ENCODE measurements at places on chromosomes 16 and 17.

DNA sequence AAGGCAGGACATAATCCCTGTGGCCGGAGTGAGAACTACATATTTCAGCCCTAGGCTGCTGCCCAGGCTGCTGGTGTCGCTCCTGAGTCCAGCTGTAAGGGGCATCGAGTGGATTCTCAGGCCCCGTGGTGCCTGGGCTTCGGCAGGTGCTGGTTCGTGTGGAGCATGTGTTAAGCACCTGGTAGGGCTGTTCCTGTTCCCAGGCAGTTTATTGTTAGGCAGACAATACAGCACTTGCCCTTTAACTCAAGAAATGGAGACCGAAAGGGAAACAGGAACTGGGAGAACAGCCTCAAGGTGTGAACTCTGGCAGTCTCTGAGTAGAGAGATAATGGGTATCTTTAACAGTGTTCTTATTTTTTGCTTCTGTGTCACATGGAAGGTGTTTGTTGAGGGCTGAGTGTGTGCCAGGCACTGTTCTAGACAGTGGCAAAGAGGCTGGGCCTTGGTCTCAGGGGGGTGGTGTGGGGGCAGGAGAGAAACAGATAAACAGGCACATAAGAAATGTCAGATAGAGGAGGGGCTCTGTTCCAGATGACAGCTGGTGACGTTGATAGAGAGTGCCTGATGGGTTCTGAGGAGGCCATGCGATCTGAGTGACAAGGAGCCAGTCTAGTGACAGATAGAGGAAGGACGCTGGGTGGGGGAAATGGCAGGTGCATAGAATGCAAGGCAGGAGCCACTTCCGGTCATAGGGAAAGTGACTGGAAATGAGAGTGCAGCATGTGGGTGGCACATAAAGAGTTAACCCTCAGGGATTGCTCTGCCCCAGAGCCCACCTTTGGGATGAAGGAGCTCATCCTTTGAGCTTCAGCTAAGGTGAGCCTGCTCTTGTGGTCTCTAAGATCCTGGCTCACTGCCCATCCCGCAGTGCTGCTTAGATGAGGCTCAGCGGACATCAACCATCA is 33.8 kb downstream of the EPN2 start:
- DNase-seq = no peak

DNA sequence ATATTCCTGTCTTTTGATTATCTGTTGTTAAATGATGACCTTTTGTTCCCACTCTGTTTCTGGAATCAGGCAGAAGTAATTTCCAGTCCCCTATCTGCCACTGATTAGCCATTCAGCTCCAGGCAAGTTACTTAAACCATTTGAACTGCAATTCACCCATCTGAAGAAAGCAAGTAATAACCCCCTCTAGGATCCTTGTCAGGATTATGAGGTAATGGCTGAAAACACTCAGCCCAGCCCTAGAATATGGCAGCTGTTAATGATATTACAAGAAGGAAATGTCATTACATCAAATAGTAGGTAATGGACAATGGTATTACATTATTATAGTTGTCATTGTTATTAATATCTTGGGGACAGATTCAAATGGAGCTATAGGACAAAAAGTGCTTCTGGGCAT is 16.0 kb upstream of the SLC47A1 start:
- DNase-seq = no peak

DNA sequence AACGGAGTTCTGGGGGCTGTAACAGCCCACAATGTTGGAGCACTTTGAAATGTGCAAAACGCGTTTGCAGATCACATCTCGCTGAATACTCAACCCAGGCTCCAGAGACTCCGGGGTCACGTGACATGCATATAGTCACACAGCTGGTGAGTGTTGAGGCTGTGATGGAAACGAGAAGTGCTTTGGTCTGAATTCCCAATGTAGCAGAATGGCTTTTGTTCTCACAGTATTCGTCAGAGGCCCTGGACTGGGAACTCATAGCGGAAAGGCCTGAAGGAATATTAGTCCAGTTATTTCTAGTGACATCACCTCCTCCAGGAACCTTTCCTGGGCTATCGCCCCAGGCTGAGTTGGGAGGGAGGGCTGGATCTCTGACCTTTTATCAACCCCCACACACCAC is 95.8 kb upstream of the CRHR1 start:
- DNase-seq = no peak

DNA sequence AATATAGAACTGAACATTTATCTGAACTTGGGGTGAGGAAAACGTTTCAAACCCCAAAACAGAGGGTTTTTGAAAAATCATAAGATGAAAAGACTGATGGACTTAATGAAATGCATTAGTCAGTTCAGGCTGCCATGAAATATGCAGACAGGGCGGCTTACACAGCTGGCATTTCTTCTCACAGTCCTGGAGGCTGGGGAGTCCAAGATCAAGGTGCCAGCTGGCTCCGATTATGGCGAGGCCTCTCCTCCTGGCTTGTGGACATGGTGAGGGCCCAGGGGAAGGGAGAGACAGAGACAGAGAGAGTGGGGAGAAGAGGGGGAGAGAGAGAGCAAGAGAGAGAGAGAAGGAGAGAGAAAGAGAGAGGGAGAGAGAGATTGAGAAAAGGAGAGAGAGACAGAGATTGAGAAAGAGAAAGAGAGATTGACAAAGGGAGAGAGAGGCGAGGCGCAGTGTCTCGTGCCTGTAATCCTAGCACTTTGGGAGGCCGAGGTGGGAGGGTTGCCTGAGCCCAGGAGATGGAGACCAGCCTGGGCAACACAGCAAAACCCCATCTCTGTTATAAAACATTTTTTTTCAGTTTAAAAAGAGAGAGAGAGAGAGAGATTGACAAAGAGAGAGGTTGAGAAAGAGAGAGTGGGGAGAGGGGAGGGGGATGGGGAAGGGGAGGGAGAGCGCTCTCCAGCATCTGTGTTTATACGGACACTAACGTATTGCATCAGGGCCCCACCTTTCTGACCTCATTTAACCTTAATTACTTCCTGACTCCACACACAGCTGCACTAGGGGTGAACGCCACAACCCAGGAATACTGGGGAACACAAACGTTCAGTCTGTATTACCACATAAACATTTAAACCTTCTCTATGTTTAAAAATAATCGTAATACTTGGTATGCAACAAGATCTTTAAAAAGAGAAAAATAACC is 24.6 kb upstream of the RPH3AL start:
- no peak for DNase-seq

GRCh38 chr17:29764748-29765147 is 142.0 kb upstream of the CORO6 start:
- no peak for DNase-seq

GRCh38 chr17:3271072-3271848 is 26.9 kb downstream of the OR3A1 start:
- no peak for DNase-seq

GRCh38 chr17:32746280-32746679 is 130.6 kb downstream of the MYO1D start:
- no peak for DNase-seq

DNA sequence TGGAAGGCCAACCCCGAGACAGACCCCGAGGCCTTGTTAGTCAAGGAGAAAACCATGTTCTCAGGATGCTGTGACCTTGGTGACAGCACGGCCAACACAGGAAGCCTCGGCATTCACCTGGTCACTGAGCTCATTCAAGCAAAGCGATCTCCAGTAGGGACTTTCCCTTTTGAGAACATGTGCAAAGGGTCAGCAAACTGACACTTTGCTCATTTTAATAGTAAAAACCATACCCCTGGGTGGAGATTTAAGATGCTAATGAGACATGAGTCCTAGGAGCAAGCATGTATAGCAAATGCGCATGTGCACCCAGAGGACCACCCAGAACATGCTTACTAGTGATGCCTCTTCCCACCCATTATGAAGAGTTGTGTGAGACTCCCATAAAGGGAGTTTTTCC is 5.7 kb upstream of the SULT1A2 start:
- no peak for DNase-seq

DNA sequence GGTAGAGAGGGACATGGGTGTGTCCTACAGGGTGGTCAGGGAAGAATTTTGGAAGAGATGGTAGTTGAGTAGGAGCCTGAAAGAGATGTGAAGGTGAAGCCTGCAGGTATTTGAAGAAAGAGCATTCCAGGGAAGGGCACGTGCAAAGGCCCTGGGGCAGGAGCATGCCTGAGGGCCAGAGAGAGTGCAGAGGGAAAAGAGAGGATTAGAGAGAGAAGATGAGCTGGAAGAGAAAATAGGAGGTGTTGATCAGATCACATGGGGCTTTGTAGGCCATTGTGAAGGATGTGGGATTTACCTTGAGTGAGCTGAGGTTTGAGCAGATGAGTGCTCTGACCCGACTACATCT is 455.0 kb downstream of the HAPSTR1 start:
- no peak for DNase-seq

DNA sequence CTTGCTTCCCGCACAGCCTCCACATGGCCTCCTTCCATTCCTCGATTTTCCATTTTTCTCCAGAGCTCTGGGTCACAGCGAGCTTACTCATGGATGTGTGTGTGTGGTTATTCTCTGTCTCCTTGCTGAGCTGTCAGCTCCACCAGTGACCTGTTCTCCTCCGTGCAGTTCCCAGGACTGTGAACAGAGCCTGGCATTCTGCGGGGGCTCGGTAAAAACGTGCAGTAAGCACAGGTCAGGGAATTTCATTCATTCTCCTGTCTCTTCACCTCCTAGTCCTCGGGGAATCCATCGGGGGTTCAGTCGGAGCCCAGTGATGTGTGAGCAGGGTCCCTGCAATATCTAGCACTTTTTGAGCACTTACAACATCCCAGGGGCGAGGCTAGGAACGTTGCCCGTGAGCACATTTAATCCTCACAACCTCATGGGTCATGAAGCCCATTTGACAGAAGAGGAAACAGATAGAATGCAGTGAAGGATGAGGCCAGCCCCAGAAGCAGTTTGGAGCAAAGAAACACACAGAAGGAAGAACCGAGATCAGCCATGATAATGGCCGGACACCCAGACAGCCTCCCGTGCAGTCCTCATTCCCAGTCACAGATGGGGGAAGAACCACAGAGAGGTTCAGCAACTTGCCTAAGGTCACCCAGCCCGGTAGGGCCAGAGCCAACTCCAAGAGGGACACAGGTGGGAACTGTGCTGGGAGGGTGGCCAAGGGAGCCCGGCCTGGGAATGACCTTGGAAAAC is 183.2 kb upstream of the GSE1 start:
- DNase-seq = no peak

DNA sequence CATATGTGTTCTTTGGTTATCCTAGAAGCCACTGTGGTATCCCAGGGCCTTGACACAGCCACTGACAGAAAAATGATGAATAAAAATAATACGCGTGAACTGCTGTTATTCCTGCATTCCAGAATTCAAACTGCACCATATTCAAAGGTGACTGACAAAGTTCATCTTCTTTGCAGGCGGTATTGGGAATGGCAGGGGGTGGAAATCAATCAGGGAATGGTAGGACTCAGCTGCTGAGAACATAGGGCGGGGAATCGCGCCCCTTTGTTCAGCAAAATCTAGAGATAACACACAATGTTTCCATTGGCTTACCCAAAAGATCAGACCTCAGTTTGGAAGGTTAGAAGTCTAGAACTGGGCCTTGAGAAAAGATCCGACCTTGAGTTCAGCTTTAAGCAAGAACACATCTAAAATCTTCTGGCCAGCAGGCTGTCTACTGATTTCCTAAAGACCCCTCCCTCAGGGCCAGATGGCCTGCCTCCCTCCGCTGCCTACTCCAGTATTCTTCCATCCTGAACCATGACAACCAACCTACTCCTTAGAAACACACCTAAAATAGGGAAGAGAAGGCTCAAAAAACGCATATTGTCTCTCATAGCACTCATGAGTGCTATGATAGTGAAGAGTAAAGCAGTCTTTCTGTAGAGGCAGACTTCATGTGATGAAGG is 34.1 kb downstream of the CDK5R1 start:
- DNase-seq = no peak

GRCh38 chr16:20409398-20410120 is at the start of gene ACSM5:
TSS of gene ACSM5 (plus strand) at chr16:20409534. CDS start at chr16:20411485, 1,951 bp downstream.
- DNase-seq = no peak

GRCh38 chr17:36132421-36132831 is 28.8 kb downstream of the CCL4 start:
- DNase-seq = no peak

DNA sequence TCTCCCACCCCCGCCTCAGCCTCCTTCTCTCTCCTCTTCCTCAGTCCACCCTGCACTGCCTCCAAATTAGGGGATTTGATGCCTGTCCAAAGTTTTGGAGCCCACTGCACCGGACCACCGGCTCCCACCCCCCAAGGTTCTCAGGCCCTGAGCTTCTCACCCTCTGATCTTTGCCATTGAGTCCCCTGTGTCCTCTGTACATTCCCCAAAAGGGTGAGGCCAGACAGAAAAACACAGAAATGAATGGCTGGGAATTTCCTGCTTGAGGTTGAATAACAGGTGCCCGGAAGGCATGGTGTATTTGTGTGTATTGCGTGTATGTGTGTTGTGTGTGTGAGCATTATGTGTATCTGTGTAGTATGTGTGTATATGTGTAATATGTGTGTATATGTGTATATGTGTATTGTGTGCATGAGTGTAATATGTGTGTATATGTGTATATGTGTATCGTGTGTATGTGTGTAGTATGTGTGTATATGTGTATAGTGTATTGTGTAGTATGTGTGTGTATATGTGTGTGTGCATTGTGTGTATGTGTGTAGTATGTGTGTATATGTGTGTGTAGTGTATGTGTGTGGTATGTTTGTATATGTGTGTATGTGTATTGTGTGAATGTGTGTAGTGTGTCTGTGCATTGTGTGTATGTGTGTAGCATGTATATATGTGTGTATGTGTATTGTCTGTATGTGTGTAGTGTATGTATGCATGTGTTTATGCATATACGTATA is 16.0 kb upstream of the CCL17 start:
- no peak for DNase-seq

GRCh38 chr17:49050611-49051010 is 53.4 kb downstream of the IGF2BP1 start:
- DNase-seq = no peak

GRCh38 chr17:6420173-6420641 is 14.7 kb downstream of the AIPL1 start:
- DNase-seq = no peak

DNA sequence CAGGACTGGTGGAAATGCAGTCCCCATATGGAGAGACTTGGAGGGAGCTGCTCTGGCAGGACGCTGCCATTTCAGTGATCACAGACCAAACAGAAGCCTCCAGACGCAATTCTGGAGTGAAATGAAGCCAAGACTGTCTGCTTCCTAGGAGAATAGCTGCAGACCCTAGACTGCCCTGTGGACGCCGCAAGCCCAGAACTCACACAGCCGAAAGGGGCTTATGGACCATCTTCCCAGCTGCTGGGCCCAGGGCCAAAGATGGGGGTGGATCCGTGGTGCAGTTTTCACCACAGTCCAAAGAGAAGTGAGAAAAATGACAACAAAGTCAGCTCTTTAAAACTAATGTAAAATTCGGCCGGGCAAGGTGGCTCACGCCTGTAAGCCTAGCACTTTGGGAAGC is 165.7 kb downstream of the CBLN1 start:
- DNase-seq = no peak

GRCh38 chr17:3918372-3919122 is 2.3 kb upstream of the P2RX1 start:
- no peak for DNase-seq

DNA sequence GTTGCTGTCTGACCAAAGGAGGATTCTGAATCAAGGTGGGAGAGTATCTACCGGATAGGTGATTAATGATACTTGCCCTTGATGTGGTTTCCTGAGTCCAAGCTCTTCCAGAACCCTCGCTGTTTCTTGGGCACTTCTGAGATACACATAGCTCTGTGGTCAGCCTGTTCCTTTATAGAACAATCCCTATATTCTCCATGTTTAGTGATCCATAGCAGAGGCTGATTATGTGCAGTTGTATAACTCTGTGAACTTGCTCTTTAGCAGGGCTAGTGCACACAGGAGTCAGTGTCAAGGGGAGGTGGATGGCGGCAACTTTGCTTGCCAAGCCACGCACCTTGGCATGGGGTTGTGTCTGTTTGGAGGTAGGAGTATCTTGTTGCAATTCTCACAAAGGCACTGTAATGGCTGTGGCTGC is 36.1 kb downstream of the ARL4D start:
- DNase-seq = no peak

Data from NCI-H187 treated with DMSO at 0.1 percent for 48 hours (cell line).